ENCODE measurements at places on chromosomes 16 and 17.
A peak's percentile ranks its signal among the peaks of the same experiment; 100 is the strongest.

GRCh38 chr17:7253082-7253481 is 1.1 kb downstream of the ELP5 start:
- no peak for DNase-seq

- DNase-seq = no peak
These were observed 92.4 kb downstream of the RGS9 start for GRCh38 chr17:65229621-65229995.

DNA sequence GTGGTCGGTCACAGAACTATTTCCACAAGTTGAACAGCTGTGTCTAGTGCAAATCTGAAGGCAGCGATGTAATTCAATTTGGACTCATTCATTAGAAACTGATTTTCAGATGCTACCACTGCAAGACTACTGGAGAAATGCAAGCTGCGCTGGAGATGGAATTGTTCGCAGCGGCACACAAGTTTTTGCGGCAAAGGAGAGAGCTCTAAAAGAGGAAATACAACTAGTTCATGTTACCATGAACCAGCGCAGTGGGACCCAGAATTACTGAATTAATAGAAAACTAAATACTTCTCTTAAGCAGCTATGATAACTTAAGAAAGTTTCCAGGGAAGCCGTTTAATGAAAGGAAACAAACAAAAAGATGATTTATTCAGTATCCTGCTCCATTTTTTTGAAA is 1.9 kb downstream of the CREBBP start:
- DNase-seq = no peak

DNA sequence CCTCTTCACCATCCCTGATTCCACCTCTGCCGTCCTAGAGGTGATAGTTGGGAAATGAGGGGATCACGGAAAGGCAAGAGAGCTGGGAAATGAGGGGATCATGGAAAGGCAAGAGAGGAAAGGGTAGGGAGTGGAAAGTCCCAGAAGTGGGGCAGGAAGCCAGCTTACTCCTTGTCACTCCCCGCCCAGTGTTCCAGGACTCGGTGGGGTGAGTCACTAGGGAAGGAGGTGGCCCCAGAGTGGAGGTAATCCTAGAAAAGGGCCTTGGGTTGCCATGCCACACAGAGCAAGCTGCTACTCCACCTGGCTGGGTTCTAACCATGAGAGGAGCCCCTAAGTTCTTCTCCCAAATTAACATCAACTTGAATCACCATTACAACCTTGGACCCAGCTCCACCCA is 14.8 kb downstream of the ALOXE3 start:
- DNase-seq = no peak

GRCh38 chr17:6555331-6556120 is 829 bp downstream of the PITPNM3 start:
- no peak for DNase-seq

GRCh38 chr17:75894049-75894733 is 2.6 kb downstream of the TRIM65 start:
- DNase-seq = no peak

DNA sequence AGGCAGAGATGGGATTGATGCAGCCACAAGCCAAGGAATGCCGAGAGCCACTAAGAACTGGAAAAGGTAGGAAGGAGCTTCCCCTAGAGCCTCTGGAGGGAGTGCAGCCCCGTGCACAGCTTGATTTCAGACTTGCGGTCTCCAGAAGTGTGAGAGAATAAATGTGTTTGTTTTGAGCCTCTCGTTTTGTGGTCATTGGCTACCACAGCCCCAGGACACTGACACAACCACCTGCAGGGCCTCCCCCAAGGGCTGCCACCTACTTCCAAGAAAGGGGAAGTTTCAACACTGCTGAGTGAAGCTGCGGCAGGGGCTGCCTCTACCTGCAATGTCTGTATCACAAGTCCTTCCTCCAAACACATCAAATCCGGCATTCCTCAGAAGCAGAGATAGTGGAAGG is 346.9 kb downstream of the C16orf95 start:
- no peak for DNase-seq

- DNase-seq = no peak
These were observed 257.1 kb upstream of the DYNLRB2 start for GRCh38 chr16:80283466-80284392.

DNA sequence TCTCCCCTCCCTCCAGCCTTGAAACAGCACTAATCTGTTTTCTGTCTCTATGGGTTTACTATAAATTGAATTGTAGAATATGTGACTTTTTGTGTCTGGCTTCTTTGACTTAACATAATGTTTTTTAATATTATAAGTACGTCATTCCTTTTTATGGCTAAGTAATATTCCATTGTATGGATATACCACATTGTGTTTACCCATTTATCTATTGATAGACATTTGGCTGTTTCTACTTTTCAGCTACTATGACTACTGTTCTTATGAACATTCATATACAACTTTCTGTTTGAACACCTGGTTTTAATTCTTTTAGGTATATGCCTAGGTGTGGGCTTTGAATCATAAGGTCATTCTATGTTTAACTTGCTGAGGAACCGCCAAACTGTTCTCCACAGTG is 961.9 kb downstream of the CDH8 start:
- no peak for DNase-seq

DNA sequence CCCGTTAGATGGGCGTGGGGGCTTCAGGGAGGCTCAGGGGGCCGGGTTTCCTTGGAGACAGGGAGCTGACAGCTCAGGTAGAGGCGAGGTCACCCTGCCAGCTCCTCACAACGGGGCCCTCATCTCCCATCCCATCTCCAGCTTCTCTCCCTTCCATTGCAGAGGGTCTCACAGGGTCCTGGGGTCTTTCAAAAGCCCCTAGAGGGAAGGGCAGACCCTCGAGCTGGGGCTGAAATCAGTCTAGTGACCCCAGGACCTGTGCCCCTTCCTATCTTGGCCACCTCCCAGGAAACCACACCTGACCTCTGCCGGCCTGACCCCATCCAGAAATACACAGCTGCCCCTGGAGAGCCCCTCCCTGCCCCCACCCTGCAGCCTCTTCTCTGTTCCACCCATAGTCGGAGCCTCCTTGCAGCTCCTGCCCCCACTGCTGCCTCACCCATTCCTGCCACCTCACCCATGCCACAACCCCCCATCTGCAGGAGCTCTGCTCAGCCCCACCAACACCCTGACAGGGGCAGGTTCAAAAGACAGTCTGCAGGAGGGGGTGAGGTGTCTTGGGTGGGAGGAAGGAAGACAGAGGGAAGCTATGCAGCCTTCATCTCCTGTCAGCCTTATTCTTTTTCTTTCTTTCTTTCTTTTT is 23.4 kb downstream of the PIK3R5 start:
- no peak for DNase-seq

DNA sequence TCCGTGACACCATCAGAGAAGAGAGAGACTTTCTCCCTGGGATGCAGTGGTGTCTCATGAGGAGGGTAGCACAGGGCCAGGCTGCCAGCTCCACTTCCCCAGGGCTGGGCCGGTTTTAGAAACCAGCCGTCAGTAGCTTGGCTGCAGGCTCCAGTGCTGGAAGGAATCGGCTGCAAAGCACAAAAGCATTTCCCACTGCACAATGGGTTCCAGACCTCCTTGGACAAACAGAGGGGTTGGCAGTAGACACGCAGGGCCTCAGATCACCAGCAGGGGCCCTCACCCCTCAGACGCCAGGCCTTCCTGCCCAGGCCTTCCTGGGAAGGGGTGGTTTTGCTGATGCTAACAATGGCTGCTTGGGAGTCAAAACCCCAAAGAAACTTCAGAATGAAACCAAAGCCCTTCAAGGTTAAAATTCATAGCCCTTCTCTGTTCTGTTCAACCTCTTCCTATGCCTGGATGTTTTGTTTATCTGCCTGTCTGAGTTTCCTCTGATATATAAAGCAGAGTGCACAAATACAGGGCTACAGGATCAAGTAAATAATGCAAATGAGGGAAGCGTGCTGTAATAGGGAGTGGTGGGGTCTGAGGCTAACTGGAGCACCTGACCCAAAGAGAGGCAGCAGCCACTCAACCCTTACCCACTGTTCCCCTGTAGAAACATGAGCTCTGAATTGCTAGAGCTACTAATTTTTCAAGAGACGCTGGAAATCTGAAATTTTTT is 26.2 kb downstream of the TEKT5 start:
- no peak for DNase-seq

DNA sequence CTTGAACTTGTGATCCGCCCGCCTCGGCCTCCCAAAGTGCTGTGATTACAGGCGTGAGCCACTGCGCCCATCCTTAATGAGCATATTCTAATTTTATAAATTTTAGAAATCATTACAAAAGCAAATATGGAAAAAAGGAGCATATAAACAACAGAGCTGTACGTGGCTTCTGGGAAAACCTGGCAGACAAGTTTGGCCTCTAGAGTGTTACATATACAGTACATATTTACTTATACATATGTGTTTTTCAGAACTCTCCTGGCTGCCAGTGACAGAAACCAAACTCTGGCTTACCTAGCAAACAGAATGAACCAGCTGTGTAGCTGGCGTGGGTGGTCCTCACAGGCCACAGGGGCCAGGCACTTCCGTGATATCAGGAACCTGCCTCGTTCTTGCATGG is 10.1 kb downstream of the DRC3 start:
- DNase-seq = no peak

DNA sequence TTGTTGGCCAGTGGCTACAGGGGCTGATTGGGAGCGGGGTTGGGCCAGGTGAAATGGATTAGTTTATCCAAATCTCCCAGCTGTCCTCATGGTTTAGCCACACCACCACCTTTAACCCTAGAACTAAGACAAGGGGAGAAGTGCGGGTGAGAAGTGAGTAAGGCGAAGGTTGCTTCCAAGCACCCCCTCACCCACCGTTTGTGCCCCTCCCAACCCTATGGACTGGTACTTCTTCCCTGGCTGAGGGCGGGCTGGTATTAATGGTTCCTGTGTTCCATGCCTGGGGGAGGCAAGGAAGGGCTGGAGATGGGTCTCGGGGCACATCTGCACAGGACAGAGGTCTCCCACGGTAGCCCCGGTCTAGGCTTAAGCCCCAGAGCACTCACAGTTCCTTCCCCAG is 25.1 kb downstream of the NT5M start:
- no peak for DNase-seq

DNA sequence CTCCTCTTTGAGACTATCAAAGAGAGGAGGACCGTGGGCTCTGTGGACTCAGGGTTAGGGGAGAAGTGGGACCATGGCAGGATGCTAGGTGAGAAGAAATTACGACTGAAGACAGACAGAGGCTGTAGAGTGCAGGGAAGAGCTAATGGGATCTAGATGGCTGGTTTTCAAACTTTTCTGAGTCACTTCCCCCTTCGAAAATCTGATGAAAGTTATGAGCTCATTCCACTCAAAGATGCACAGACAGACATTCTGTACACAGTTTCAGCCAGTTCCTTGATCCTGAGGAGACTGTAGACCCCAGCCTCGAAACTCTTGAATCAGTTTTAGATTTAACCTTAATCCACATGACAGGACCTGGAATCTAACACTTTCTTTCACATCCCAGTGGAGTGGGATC is 40.7 kb downstream of the RGS9 start:
- no peak for DNase-seq

DNA sequence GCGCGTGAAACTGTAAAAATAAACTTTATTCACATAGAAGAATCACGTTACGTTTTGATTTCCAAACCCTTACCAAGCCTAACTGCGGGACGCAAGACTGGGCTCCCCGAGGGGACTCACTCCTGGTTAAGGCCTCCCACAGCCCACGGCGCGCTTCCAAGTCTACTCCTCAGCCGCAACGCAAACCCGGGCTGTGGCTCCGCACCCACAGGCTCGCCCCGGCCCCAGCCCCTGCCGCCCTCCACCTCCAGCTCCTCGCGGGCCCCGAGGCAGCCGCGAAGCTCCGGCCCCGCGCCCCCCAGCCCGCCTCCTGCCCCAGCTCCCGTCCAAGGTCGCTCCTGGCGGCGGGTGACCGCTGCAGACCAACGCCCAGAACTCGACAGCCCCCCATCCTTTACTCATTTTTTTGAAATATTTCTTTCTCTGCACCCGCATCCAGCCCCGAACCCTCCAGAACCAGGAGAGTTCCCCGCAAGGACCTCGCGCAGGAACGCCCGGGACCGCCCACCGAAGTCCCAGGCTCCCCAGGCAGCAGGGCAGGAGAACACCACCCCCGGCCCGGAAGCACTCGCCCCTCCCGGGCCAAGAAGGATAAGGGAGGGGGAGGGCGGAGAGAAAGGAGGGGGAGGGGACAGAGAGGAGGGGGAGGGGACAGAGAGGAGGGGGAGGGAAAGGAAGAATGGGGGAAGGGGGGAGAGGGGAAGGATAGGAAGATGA is 912 bp downstream of the USP22 start:
- DNase-seq = no peak

GRCh38 chr16:66551348-66551759 is 1.0 kb upstream of the CKLF start:
- DNase-seq = peak; percentile 34

- DNase-seq = no peak
These were observed 366.3 kb upstream of the HSBP1 start for GRCh38 chr16:83441517-83441916.

DNA sequence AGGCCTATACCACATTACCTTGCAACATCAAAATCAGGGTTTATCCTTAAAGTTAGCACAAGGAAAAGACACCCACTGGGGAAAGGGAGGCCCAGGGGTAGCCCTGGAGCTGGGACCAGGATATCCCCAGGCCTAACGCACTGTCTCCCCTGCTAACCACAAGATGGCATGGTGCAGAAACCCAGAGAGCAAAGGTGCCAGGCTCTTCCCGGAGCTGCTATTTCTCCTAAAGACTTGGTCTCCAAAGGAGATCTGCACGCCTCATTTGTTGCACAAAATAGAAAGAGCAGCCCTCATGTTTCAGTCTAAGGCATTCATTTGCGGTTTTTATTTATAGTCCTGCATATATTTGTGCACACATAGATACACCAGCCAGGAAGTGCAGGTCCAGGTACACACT is 408.6 kb downstream of the SOX9 start:
- no peak for DNase-seq

DNA sequence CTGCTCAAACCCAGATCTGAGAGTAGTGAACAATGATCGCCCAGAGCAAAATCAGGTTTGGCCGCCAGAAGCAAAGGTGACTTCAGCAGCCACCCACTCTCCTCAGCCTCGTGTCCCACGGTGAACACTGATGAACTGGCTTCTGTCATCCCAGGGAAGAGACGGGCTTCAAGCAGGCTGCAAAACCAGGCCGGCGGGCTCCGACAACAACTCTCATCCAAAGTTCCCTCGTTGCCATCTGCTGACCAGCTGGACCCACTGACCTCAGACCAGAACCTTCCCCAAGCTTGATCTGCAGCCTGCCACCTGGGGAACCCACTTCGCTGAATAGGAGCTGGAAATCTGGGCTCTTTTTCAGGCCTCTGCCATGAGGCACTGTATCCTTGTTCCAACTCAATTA is 69.6 kb upstream of the MRTFB start:
- DNase-seq = no peak

DNA sequence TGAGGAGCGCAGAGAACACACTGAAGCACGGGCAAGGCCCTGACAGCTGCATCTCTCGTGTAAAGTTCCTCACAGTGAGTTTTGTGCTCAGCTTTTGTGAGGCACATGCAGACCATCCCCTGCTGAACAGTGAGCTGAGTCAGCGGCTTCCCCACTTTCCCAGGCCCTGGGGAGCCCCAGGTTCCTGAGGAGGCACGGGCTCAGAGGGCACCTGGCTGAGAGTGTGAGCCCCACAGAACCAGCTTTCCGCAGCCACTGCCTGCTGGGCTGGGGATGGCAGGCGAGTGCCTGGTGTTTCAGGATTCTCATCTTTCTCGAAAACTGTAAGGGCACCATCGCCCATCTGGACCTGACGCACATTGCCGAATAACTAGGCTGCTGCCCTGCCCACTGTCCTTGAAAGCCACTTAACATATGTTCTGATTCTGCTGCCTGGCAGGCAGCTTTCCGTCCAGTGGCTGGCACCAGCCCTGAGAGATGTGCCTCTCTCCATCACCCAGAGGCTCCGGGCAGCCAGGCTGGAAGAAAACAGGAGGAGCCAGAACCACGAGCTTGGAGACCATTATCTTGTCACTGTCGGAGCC is 266.7 kb upstream of the FOXF1 start:
- DNase-seq = no peak
